ENCODE measurements at places on chromosomes 6 and 20.

DNA sequence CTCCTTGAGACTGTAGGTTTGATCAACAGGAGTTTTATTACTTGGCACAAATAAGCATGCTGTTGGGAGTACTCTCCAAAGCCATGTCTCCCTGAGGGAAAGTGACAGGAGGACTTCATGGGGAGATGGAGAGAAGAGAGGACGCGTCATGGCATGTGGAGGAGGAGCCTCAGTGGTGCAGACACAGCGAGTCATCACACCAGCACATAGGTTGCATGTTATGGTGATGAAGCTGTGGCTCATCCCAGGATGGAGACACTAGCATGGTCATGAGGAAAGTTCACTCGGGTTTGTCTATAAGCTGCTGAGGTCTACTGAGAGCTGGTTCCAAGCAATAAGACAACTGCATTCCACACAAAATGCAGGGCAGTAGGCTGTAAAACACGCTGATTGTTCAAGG lies 13.2 kb upstream of the SSTR4 start:
- DNase-seq = no peak

DNA sequence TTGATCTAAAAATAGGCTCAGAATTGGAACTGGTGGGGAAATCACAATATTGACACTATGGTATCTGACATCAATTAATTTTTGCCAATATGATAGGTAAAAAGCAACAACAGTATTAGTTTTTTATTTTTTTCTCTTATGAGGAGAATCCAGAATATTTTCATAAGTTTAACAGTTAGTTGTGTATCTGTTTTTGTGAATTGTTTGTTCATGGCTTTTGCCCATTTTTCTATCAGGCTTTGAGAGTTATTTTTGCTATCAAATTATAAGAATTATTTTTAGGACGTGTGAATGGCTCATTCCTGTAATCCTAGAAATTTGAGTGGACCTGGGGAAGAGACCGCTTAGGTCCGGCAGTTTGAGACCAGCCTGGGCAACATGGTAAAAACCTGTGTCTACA lies 608.6 kb upstream of the ADGRB3 start:
- no peak for DNase-seq

- no peak for DNase-seq
Observed at GRCh38 chr6:88728756-88729155, 234.7 kb downstream of the RNGTT start.

GRCh38 chr20:37567671-37568588 lies 40.3 kb upstream of the BLCAP start:
- peak; percentile 29 for DNase-seq

- DNase-seq = no peak
Observed at GRCh38 chr20:24756292-24757025, 192.6 kb upstream of the CST7 start.

- DNase-seq = peak; percentile 91
Observed at GRCh38 chr6:125779924-125780539, 10.7 kb upstream of the NCOA7 start.

GRCh38 chr6:147947521-147947920 lies 395.1 kb upstream of the SASH1 start:
- DNase-seq = no peak

GRCh38 chr6:166955865-166956443 lies 396 bp downstream of the RNASET2 start:
- DNase-seq = no peak

- peak; percentile 39 for DNase-seq
Observed at GRCh38 chr6:52263709-52264540, 19.6 kb upstream of the IL17F start.

DNA sequence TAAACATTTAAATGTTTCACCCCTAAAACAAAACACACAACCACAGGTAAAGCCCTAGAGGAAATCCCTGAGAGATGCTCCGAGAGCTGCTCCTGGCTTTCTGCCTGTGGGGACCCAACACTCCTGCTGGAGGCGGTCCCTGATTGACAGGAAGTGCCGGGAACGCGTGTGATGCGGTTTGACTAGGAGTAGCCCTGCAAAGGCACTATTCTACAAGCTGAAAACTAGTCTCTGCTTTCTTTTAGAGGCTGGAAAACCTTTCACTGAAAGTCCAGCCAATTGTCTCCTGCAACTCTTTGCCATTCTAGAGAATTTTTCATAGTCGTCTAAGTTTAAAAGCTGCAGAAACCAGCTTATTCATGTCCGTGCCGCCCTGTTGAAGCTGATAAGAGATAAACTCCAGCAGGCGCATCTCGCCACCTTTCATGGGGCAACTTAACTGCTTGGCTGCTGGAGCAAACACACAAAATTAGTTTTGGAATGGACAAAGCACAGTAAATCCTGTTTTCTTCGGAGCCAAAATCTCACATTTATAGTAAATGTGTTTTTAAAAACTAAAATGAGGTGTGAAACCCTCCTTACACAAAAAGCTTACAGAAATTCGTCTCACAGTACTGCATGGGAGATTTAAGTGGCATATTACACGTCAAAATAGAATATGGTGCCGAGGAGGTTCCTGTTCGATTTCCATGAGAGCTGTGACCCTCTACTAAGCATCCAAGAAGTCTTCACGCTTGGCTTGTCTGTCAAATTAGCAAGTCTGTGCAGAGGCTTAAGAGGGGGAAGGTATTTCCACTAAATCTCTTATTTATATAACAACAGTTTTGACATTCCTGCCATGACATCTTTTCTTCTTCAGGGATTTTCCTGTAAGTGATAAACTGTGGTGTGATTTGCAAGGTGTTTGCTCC lies 46.9 kb downstream of the DACT2 start:
- DNase-seq = no peak

DNA sequence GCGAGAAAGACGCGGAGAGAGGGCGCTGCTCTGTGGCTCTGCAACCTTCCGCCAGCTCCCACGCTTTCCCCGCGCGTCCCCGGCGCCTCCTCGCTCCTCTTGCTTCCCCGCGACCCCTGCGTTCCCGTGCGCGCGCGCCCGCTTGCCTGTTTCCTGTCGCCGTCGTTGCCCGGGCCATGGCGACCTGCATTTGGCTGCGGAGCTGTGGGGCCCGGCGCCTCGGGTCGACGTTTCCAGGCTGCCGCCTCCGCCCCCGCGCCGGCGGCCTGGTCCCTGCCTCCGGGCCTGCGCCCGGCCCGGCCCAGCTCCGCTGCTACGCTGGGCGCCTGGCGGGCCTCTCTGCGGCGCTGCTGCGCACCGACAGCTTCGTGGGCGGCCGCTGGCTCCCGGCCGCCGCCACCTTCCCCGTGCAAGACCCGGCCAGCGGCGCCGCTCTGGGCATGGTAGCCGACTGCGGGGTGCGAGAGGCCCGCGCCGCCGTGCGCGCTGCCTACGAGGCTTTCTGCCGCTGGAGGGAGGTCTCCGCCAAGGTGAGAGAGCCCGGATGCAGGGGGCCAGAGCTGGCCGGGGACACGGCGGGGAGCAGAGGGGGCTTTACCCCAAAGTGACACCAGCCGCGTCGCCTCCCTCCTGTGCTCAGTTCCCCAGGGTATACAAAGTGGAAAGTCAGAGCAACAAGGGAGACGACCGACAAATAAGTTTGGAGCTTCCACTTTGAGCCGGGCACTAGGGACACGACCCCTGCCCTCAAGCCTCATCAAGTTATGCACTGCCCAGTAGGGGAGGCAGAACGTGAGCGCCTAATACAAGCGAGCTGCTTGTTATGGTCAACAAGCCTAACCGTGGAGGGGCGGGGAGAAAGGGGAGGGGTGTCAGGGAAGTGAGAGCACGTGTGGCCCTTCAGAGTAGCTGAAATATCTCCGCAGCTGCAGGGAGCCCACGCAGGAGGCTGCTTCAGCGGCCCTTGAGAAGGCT lies at the start of gene ALDH5A1:
ALDH5A1 (plus strand) TSS at position 149 of the 975 bp plus-strand sequence; CDS start at position 177, 28 bp downstream.
- peak; percentile 73 for DNase-seq

DNA sequence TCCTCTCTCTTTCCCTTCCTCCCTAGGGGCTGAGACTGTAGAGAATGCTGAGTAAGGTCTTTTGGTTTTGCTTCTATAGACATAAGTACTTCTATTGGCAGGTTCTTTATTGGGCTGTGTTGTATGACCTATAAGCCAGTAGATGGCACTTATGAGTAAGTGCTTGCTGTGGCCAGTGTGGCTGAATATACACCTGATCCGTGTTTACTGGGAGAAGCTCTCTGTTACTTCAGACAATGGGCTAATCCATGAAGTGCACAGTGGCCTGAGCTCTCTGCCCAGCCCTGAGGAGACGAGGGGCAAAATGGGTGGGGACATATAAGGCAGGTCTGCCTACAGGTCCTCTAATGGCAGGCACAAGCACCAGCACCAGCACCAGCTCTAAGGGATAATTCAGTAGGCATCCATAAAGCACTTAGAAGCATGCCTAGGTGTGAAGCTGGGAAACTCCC lies 610.3 kb downstream of the RNF144B start:
- DNase-seq = no peak

GRCh38 chr6:3875486-3875885 lies 26.3 kb downstream of the FAM50B start:
- DNase-seq = no peak

GRCh38 chr20:44254073-44254472 lies 7.0 kb downstream of the GDAP1L1 start:
- DNase-seq = no peak

GRCh38 chr6:4180652-4181255 lies 45.4 kb upstream of the ECI2 start:
- DNase-seq = no peak
